Uterus (tissue), 4 donors: ENCODE measurements at places on chromosomes 13 and 19.
A peak's percentile ranks its signal among the peaks of the same experiment; 100 is the strongest.

GRCh38 chr19:40717880-40718773, 1.2 kb downstream of the ITPKC start:
- no peaks in the 10 kb centered on the region for H3K36me3 ChIP-seq
- H3K27me3 ChIP-seq: no peaks in the 10 kb centered on the region
- peak overlapping the region; percentile 68 for H3K4me3 ChIP-seq
- DNase-seq: peak; percentile 51
- peak overlapping the region; percentile 98 for H3K27ac ChIP-seq

DNA sequence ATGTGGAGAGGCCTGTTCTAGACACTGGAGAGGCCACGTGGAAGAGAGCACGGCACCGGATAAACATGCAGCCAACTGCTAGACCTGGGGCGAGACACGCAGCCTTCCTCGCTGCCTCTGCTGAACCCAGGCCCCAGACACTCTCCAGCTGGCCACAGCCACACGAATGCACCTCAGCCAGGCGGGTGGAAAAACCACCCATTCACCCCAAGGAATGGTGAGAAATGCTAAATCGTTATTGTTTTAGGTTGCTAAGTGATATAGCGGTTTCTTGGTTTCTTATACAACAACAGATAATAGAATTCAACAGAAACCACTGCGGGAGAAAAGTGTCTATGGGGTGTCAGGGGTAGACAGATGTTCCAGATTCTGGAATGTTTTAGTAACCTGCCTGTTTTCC, 52.5 kb downstream of the STK24 start:
- H3K4me1 ChIP-seq: peaks cover 9% of the 10 kb centered on the region
- H3K4me3 ChIP-seq: no peak overlapping the region
- no peaks in the 10 kb centered on the region for H3K36me3 ChIP-seq
- no peak overlapping the region for H3K27ac ChIP-seq
- DNase-seq: no peak

DNA sequence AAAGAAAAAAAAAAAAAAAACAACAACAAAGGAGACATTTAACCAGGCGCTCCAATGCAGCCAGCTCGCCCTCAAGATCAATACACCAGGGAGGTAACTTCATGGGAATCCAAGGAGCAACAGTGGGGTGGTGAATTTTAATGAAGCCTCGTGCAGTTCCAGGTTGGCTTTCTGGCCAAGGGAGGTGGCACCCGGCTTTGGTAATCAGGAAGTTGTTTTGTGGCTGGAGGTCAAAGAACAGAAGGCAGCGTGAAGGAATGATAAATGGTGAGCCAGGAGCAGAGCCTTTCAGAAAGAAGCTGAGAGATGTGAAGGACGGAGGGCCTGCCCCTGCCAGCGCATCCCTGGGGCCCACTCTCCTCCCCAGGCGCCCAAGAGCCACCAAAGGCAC, 188.2 kb upstream of the TSC22D1 start:
- no peaks in the 10 kb centered on the region for H3K4me1 ChIP-seq
- no peaks in the 10 kb centered on the region for H3K36me3 ChIP-seq
- peak overlapping the region; percentile 37 for H3K27ac ChIP-seq

DNA sequence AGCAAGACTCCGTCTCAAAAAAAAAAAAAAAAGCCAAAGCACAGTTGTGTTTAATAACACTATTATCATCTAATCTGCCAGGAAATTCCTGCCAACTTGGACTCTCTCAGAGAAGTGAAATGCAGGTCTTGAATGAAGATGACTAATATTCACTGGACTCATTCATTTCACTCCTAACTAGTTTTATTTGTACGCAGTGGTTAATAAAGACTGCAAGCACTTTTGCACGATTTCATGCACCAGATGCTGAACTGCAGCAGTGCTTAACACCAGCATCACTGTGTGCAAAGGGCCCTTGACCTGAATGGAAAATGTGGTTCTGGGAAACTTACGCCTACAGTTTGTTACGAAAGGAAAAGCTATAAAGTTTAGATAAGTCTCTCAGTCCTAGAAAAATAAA, 63.3 kb downstream of the DHRS12 start:
- peak overlapping the region; percentile 86 for H3K27ac ChIP-seq
- H3K4me3 ChIP-seq: no peak overlapping the region
- no peaks in the 10 kb centered on the region for H3K27me3 ChIP-seq
- DNase-seq: peak; percentile 46
- peaks cover 19% of the 10 kb centered on the region for H3K4me1 ChIP-seq

GRCh38 chr19:18007044-18007916, 690 bp upstream of the ARRDC2 start:
- peaks cover 5% of the 10 kb centered on the region for H3K4me1 ChIP-seq
- H3K27me3 ChIP-seq: no peaks in the 10 kb centered on the region

DNA sequence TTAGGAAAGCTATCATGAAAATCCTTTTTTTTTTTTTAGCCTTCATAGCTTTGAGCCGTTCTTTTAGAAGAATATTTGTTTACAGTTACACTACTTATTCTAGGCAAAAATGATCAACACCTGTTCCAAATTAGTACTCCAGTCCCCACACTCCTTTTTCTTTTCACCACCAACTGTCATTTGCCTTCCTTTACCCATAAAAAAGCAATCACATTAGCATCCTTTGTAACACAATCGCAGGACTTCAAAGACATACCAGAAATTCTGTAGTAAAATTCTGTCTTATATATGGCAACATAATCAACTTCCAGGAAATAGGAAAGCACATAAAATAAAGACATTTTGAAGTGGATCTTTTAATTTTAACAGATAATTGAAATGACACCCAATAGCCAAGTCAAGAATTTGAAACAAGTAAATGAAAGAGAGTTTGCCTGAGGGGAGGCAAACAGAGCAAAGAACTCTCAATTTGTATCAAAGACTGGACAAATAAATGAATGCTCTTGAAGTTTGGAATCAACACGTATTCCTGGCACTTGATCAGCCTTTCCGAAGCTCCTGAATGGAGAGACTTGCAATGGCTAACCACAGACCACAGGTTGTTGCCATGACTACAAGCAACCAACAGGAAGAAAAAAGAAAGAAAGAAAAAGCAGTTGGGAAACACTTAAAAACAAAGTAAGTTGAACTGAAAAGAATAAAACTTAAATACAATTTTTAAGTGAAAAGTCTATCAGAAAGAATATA, 206.8 kb downstream of the PCDH9 start:
- H3K27ac ChIP-seq: no peak overlapping the region
- no peak for DNase-seq
- no peaks in the 10 kb centered on the region for H3K36me3 ChIP-seq
- H3K4me3 ChIP-seq: no peak overlapping the region
- H3K27me3 ChIP-seq: no peaks in the 10 kb centered on the region

GRCh38 chr13:36601186-36601585, 72.6 kb upstream of the SERTM1 start:
- H3K4me3 ChIP-seq: no peak overlapping the region
- no peaks in the 10 kb centered on the region for H3K27me3 ChIP-seq
- no peaks in the 10 kb centered on the region for H3K4me1 ChIP-seq
- H3K36me3 ChIP-seq: no peaks in the 10 kb centered on the region

- no peaks in the 10 kb centered on the region for H3K4me1 ChIP-seq
- H3K36me3 ChIP-seq: no peaks in the 10 kb centered on the region
Measured at GRCh38 chr13:113145496-113145895, 13.0 kb upstream of the PROZ start.

- no peak for DNase-seq
- no peaks in the 10 kb centered on the region for H3K36me3 ChIP-seq
- H3K4me3 ChIP-seq: no peak overlapping the region
Measured at GRCh38 chr19:32317086-32317485, 28.3 kb upstream of the ZNF507 start.

GRCh38 chr13:113404723-113405471, 41.0 kb upstream of the GRTP1 start:
- no peak overlapping the region for H3K4me3 ChIP-seq
- H3K36me3 ChIP-seq: no peaks in the 10 kb centered on the region

GRCh38 chr19:58274771-58275201, 4.0 kb upstream of the ZNF8 start:
- H3K4me3 ChIP-seq: no peak overlapping the region
- H3K36me3 ChIP-seq: no peaks in the 10 kb centered on the region
- no peaks in the 10 kb centered on the region for H3K4me1 ChIP-seq
- no peaks in the 10 kb centered on the region for H3K27me3 ChIP-seq

DNA sequence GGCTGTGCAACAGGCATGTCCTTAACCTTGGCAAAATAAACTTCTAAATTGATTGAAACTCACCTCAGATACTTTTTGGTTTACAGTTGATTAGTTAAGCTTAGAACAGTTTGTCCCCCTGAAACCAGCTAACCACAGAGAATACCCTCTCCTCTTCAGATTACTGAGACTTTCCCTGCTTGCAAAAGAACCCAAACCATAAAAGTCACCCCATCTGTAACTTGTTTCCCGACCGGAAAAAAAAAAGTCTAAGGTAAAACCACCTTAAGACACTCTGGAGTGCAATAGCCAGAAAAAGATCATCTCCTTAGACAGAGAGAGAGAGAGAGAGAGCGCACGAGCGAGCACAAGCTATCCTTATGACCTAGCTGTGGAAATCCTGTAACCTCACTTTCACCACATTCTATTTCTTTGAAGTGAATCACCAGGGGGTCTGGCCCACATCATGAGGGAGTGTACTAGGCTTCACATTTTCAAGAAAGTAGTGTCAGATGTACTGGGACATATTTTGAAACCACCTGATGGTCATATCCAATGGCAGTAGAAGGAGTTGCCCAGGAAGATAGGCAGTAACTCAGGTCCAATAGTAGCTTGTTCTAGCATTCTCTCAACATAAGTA, 11.1 kb upstream of the GTF2F2 start:
- H3K4me3 ChIP-seq: no peak overlapping the region
- no peak overlapping the region for H3K27ac ChIP-seq
- H3K27me3 ChIP-seq: no peaks in the 10 kb centered on the region
- H3K4me1 ChIP-seq: no peaks in the 10 kb centered on the region
- H3K36me3 ChIP-seq: no peaks in the 10 kb centered on the region

DNA sequence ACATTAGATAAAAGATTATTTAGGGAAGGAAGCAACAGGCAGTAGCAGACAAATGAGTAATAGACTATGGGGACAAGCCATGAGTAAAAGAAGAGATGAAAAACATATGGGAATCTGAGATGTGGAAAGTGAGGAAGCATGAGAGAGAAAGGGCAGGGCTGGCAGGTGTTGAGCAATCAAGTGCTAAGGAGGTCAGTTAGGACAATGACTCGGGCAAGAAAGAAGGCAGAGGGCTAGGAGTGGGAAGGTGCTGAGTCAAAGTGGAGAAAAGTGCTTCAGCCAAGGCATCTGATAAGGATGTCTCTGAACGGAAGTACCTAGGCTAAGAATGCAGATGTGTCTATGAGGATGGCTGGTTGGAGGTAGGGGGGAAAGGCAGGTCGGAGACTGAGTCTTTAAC, 291.9 kb upstream of the HTR2A start:
- H3K27ac ChIP-seq: no peak overlapping the region
- H3K4me1 ChIP-seq: no peaks in the 10 kb centered on the region
- H3K36me3 ChIP-seq: no peaks in the 10 kb centered on the region
- H3K4me3 ChIP-seq: no peak overlapping the region
- no peaks in the 10 kb centered on the region for H3K27me3 ChIP-seq
- no peak for DNase-seq

DNA sequence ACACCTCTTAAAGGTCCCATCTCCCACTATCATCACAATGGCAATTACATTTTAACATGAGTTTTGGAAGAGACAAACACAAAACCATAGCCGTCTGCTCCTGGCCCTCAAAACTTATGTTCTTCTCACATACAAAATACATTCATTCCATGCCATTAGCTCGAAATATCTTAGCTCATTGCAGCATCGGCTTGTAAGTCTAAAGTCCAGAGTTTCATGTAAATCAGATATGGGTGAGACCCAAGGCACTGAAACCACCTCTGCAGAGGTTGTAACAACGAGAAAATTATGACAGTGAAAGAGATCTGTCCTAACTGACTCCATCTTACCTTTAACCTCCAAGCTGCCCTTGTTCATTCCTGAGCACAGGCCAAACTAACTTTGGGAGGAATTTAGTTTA, 635.0 kb upstream of the SPRY2 start:
- H3K36me3 ChIP-seq: no peaks in the 10 kb centered on the region
- DNase-seq: no peak
- no peaks in the 10 kb centered on the region for H3K27me3 ChIP-seq
- H3K4me3 ChIP-seq: no peak overlapping the region
- H3K27ac ChIP-seq: no peak overlapping the region

- no peak overlapping the region for H3K27ac ChIP-seq
- no peak overlapping the region for H3K4me3 ChIP-seq
- no peaks in the 10 kb centered on the region for H3K36me3 ChIP-seq
- H3K27me3 ChIP-seq: no peaks in the 10 kb centered on the region
- no peaks in the 10 kb centered on the region for H3K4me1 ChIP-seq
Measured at GRCh38 chr19:19823916-19824315, 2.4 kb upstream of the ZNF506 start.

DNA sequence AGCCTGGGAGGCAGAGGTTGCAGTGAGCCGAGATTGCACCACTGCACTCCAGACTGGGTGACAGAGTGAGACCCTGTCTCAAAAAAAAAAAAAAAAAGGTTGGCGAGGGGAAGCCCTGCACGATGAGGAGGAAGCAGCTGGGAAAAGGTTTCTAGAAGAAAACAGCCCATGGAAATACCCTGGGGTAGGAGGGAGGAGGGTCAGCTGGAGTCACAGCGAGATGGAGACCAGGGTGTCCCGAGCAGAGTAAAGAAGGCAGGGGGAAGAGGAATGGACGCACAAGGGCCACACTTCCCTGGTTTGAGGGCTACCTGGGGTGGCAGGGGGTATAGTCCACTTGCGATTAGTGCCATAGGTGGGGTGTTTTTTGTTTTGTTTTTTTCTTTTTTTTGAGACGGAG, 6.4 kb downstream of the KANK3 start:
- H3K27me3 ChIP-seq: peaks cover 14% of the 10 kb centered on the region
- DNase-seq: no peak
- H3K4me3 ChIP-seq: no peak overlapping the region
- no peaks in the 10 kb centered on the region for H3K36me3 ChIP-seq

- no peak for DNase-seq
- no peaks in the 10 kb centered on the region for H3K27me3 ChIP-seq
- no peaks in the 10 kb centered on the region for H3K36me3 ChIP-seq
- peaks cover 4% of the 10 kb centered on the region for H3K4me1 ChIP-seq
- no peak overlapping the region for H3K27ac ChIP-seq
- H3K4me3 ChIP-seq: no peak overlapping the region
Measured at GRCh38 chr13:27151798-27152599, 19.6 kb downstream of the USP12 start.

DNA sequence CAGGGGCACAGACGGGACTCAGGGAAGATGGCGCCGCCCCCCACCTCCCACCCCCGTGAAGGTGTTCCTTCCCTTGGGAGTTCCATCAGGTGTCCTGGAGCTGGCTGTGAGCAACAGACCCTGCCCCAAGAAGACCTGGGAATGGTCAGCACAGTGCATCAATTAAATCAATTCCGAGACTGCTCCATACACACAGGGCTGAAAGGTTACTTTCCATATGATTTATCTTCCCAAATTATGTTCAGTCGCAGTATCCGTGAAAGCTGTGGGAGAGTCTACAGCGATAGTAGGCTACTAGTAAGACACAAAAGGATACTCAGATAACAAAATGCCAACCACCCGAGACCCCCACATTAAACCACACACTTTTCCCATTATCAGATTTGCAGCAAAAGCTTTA, 71.8 kb upstream of the PABPC3 start:
- H3K27ac ChIP-seq: no peak overlapping the region
- no peaks in the 10 kb centered on the region for H3K4me1 ChIP-seq
- DNase-seq: no peak
